ENCODE measurements at places on chromosomes 5 and 9.

DNA sequence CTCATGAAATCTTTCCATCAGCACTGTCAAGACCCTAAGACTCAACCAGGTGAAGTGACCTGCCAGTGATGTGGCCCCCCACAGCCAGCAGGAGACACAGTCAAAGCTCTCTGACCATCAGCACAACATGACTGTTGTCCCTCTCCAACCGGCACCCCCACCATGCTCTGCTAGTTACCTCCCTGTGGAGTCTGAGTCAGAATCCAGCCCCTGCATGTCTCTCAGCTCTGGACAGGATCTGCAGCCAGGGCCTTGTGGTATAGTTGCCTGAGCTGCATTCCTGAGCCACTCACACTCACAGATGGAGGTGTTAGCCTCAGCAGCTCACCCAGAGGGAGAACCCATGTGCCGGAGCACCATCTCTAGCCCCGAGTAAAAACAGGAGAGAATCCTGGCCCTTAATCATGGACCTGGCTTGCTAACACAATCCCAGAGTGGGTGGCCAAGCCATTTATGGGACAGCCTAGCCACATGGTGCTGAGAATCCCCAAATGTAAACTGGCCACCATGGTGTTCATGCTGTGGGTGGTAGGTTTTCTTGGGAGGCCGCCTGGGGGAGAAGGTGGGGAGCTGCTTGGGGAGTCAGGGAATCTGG is 237.8 kb downstream of the PAPPA start:
- DNase-seq: peak; percentile 78

DNA sequence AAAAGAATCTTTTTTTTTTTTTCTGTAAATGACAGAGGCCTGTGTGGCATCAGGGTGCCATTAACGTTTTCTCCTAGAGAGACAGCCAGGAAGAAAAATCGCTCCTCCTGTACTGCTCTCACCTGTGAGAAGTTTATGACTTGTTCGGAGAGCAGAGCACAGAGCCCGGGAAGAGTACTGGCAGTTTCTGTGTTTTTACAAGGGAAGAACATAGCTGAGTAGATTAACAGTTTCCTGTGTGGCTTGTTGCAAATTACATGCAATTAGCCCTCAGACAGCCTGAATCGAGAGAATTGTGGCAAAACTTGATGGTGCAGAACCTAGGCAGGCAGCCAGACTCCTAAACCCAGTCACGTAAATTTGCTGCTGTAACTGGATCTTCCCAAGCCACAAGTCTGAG is 32.1 kb downstream of the PRKACG start:
- no peak for DNase-seq

DNA sequence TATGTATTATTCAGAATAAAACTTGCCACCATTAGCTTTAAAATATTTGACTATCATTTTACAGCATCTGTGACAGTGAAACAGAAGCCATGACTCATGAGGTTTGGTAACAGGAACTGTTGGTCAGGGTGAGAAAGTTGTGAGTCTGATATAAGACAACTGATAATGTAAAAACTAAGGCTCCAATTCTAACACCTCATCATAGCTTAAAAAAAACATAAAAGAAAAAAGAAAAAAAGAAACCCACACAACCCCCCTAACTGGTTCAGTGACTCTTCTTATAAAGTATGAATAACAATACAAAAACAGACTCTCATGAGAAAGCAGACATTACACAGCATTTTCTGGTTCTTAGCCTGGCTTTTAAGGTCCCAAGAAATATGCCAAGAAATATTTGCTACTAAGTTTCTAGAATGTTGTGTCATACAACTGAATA is 85.8 kb downstream of the MRPS27 start:
- DNase-seq: peak; percentile 66

DNA sequence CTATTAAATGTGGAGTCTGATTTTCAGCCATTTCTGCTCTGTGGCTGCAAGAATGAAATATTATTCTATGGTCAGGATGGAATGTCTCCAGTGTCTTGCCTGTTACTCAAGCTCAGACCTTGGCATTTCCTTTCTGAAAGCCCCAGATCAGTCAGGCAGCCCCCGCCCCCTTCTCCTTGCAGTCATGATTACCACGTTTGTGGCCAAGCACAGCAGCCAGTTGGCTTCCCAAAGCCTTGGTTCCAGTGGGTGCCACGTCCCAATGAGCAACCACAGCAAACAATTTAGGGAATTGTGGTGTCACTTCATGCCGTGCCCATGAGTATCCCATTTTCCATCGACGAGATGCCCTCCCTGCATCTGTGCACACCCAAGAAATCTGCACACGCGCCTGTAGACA is 9.7 kb upstream of the OBP2A start:
- DNase-seq: peak; percentile 58

DNA sequence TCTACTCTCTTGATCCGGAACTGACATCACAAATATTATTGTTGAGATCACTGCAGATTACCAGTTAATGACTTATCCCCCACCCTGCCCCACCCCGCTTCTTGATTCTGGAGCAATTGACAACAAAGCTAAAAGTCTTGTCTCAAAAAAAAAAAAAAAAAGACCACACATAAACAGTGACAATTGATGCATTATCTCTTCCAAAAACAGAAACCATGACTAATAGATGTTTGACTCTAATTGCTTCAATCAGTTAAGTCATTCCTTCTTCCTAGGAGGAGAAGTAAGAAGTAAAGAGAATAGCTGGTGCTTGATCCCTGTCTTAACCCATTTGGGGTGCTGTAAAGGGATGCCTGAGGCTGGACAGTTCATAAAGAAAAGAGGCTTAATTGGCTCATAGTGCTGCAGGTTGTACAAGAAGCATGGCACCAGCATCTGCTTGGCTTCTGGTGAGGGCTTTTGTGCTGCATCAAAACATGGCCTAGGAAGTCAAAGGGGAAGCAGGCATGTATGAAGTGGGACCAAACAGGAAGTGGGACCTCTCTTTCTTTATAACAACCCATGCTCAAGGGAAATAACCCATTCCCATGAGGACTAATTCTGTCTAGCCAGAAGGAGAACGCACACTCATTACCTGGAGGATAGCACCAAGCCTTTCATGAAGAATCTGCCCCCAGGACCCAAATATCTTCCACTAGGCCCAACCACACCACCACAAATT is 158.7 kb downstream of the TMEM167A start:
- DNase-seq: no peak

- DNase-seq: no peak
Measured at GRCh38 chr9:23379842-23380241, 446.2 kb downstream of the ELAVL2 start.

- no peak for DNase-seq
Measured at GRCh38 chr5:149325166-149325735, 20.0 kb upstream of the GRPEL2 start.

- DNase-seq: peak; percentile 43
Measured at GRCh38 chr5:115543365-115544042, 1.1 kb downstream of the FEM1C start.

- peak; percentile 91 for DNase-seq
Measured at GRCh38 chr9:37984672-37985611, 81.0 kb upstream of the SLC25A51 start.

GRCh38 chr9:38047301-38048251 is 21.5 kb downstream of the SHB start:
- DNase-seq: peak; percentile 87

GRCh38 chr9:7370381-7370780 is 429.2 kb downstream of the DMAC1 start:
- no peak for DNase-seq

DNA sequence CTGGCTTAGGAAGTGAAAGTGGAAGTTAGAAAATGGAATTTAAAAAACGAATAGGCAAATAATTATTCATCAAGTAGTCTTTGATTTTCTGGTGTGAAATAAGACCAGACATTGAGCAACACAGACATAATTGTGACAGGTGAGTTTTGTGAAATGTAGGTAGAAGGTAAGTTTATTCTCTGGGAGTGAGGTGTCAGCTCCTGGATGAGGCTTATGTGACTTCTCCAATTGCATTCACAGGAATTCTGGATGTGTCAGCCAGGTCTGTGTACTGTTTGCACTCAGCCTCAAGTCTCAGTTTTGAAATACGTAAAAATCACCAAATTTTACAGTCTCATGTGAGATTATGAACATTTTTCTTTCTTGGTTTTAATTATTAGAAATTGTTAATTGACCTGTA is 537.6 kb downstream of the CETN3 start:
- no peak for DNase-seq

GRCh38 chr9:89719202-89719601 is 114.4 kb downstream of the GADD45G start:
- DNase-seq: no peak

DNA sequence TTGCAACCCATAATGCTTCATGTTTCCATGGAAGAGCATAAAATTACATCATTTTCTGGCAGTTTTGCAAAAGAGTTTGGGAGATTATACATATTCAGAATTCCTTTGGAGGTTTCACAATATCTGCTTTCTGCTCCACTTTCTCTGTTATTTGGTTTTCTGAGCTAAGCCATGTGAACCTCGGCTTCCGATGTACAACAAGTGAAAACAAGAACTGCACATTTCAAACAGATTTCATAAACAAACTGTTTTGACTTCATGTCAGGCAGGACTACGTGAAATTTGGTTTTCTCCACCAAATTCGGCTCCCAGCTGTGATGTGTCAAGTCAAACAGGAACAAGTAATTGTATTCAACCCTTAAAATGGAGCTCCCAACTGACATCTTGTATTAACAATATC is 609.8 kb downstream of the IRX1 start:
- DNase-seq: no peak

DNA sequence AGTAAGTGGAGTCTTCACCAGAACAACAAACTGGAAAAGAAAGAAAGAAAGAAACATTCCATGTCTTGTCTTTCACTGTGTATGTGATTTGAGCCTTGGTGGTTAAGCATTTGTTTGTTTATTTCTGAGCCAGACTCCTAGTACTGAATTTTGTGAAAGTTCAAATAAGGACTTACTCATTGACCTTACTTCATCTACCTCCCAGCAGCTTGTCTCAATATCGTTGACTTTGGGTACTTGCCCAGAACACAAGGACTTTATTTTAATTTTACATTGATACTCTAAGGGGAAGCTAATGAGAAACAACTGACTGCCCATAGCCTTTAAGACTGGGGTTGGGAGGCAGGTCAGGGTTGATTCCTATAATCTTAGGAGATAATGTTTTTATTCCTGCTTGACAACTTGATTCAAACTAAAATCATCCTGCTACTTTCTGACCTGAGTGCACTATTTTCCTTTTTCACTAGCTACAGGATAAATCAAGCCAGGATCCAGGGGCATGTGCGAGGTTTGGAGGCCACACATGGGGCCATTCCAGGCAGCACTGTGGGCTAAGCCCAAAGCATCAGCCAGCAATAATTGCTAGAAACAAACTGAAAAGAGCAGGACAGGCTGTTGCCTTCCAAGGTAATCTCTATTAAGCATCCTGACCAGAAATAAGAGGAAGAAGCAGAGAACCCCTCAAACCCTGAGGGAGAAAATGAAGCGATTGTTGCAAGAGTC is 138.9 kb upstream of the RUSC2 start:
- DNase-seq: no peak

GRCh38 chr5:154570572-154571324 is 92.7 kb upstream of the HAND1 start:
- no peak for DNase-seq

DNA sequence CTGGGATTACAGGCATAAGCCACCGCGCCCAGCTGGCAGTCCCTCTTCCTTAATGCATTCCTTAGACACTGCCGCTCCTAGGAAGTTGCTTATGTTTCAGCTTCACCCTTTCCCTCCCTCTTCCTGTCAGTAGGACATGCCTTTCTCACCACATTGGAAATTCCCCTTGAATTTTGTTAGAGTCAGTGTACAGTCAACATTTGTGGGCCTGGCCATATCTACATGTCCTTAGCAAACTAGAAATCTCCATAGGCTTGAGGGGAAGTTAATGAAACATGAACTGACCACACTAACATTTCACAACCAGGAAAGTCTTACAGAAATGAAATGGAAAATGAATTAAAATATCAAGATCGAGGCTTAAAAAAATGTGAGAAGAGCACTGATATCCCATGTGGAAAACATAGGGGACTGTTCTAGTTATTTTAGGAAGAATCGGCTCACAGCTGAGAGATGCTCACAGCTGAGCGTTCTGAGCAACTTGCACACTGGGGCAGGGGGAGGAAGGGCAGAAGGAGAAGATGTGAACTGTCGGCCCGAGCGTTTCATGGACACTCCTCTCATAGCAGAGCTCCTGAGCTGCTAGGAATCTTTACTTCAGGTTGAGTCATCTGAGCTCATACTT is 21.1 kb upstream of the LVRN start:
- peak; percentile 85 for DNase-seq

DNA sequence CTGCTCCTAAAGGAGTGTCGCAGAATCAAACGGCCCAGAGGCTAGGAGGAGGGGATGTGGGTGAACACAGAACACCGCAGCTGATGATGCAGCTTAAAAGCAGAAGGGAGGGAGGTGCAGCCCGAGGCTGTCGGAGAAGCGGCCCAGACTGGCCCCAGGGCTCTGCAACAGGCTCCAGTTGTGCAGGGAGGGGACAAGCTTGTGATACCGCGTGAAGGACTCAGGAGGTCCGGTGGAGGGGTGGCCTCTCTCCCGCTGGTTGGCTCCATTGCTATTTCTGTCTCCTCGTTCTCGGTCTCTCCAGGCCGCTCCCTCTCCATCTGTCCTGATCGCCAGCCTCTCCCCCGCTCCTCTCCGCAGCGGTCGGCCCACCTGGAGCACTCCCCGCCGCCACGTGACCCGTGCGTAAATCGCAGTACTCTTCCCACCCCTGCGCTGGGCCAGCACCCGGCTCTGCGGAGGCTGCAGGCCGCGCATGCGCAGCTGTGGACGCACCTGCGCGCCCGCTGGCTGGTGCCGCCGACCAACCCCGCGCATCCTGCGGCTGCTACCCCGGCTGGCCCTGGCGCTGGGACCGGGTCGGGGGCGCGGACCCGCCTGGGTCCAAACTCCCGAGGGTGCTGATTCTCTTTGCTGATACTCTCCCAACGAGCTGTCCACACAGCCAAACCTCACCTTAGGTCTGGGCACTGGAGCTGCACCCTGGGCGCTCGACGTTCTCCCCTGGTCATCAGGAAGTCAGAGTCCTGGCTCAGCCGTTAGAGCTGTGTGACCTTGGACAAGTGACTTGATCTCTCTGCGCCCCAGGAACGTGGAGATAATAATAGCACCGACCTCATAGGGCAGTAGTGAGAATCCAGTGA is 3.7 kb upstream of the STXBP1 start:
- peak; percentile 70 for DNase-seq

GRCh38 chr5:176407456-176408251 is 8.7 kb downstream of the CLTB start:
- peak; percentile 48 for DNase-seq

GRCh38 chr5:160315968-160316367 is 3.6 kb upstream of the CCNJL start:
- DNase-seq: no peak

- no peak for DNase-seq
Measured at GRCh38 chr5:173065155-173065554, 9.0 kb downstream of the CREBRF start.
